Activated T-cell treated with anti-CD3 and anti-CD28 coated beads, Interleukin-2, amount 50 U/mL, for 24 hours (primary cell): ENCODE measurements at places on chromosomes 12 and 14.

- DNase-seq, result no peak
Observed at GRCh38 chr14:65032319-65032718, 45.6 kb downstream of the FNTB start.

GRCh38 chr14:61433828-61434227, 112.4 kb downstream of the PRKCH start:
- no peak for DNase-seq

DNA sequence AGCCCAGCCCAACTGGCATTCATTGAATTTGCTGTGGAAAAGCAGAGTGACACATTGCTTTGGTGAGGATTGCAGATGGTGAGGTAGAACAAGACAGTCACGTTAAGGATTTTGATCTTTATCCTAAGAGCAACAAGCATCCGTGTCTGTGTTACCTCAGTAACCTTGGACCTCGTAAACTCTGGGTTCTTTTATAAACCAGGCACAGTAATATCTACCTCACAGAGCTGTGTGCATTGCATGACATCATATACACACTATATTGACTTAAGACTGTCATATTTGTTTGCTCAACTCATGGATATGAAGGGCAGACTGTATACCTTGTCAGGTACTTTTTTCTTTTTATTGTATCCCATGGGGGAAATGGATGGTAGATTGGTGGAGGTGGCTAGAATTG, 156.2 kb downstream of the ETV6 start:
- DNase-seq, result no peak

- DNase-seq, result no peak
Observed at GRCh38 chr12:93019212-93019927, 90.3 kb upstream of the EEA1 start.

DNA sequence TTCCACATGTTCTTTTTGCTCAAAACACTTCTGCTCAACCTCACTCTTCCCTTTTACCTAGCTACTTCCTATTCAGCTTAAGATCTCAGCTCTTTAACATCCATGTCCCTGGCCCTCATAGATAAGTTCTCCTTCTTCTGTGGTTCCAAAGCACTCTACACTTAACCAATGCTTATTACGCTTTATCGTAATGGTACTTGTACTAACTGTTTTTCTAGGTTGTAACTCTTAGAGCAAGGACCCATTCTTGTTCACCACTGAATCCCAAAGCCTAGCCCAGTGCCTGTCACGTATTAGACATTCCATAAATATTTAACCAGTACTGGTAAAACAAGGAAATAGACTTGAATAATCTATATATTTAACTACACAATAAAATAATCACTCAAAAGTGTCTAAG, 5.3 kb downstream of the SLC41A2 start:
- no peak for DNase-seq

- no peak for DNase-seq
Observed at GRCh38 chr14:31692376-31692781, 131.2 kb downstream of the NUBPL start.
